ENCODE measurements at places on chromosomes 13 and 19.

DNA sequence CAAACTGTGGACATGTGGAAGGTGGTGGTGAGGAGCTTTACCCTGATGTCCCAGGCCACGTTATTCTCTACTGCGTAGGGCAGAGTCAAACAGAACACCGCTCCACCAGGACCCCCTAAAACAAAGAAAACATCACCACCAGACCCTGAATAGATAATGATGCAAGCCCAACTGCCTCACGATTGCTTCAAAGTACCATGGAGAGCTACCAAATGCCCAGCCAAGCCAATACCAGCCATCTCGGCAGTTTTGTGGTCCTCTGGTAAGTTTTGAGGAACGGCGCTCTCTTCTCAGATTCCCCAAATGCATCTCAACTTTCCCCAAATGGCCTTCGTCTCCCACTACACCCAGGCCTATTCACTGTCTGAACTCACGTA, 5.6 kb downstream of the RANBP3 start:
- DNase-seq = no peak

GRCh38 chr13:34044041-34044440, 226.1 kb downstream of the RFC3 start:
- DNase-seq = peak; percentile 9

GRCh38 chr13:111344471-111345191, 24.2 kb downstream of the TEX29 start:
- no peak for DNase-seq

GRCh38 chr13:21670006-21670882, 629 bp upstream of the FGF9 start:
- peak; percentile 82 for DNase-seq

DNA sequence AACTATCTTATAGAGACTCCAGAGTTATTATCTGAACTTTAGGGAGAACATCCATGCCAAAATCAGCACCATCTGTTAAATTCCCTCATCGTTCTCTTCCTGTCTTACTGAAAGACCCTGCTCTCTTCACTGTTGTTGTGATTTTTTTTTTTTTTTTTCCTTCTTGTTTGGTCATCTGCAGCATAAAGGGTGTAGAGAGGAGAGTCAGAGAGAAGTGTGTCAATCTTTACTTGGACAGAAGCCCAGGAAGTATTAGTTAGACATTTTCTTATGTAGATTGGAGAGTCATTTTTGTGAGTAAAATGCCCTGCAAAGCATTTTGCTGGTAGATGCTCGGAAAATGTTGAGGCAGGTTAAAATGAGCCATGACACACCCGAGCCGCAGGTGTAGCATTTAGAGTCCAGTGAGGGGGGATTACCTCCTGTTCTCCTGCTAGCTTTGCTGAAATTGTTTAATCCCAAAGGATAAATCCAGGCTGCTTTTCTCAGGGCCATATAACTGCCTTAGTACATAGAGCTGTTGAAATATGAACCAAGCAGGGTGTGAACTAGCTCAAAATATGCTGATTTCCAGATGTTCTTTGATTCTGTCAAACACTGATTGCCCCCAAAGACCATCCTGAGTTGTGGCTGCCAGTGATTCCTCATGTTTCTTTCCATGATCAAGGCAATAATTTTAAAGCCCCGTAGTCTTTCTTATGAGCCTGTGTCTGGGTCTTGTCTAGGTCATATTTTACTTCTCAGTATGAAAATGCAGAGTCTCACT, 143.5 kb downstream of the DCT start:
- no peak for DNase-seq

DNA sequence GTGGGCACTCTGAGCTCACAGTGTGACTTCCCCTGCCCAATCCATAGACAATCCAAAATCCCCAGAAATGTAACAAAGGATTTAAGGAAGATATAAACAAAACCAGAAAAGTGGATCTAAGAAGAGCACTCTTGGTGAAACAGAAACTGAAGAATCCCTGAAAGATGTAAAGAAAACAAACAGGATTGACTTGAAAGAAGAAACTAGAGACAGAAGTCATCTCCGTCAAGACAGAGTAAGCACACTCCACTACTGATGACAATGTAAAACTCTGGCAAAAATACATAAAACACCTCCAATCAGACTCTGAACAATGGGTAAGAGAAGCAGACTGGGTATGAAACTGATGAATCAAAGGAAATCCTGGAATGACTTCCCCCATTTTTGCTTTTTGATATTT, 13.5 kb downstream of the TUBGCP3 start:
- DNase-seq = no peak

- no peak for DNase-seq
Observed at GRCh38 chr19:47601180-47601904, 7.6 kb upstream of the BICRA start.

DNA sequence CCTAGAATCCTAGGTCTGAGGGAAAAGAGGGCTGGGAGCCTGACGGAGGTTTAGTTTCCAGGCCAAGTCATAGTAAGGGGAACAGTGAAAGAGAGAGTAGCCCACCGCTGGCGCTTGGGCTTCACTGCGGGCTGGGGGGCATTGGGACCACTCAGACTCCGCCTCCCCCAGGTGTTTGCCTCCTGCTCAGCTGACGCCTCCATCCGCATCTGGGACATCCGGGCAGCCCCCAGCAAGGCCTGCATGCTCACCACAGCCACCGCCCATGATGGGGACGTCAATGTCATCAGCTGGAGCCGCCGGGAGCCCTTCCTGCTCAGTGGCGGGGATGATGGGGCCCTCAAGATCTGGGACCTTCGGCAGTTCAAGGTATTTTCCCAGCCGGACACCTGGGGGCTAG, 4.5 kb upstream of the KCNJ14 start:
- no peak for DNase-seq

- peak; percentile 95 for DNase-seq
Observed at GRCh38 chr13:110869805-110870706, 44.8 kb downstream of the ANKRD10 start.

GRCh38 chr13:75838366-75839005, 202.4 kb downstream of the LMO7 start:
- no peak for DNase-seq

DNA sequence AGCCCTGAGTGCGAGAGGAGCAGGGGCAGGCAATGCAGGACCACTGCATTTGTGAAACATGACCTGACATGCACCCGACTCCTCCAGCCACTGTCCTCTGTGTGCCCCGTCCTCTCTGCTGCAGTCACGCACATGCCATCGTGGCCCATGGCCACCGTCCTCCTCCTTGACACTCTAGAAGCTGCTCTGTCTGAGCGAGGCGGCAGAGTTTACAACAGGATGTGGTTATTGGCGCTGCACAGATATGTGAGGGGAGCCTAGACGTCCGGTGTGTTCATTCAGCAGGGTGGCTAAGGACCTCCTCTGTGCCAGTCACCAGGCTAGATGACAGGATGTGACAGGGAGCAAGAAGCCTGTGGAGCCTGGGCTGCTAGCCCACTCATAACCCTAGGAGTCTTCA, 277.8 kb downstream of the FOXO1 start:
- DNase-seq = no peak

GRCh38 chr13:93180356-93180969, 46.1 kb upstream of the GPC6 start:
- DNase-seq = peak; percentile 29

DNA sequence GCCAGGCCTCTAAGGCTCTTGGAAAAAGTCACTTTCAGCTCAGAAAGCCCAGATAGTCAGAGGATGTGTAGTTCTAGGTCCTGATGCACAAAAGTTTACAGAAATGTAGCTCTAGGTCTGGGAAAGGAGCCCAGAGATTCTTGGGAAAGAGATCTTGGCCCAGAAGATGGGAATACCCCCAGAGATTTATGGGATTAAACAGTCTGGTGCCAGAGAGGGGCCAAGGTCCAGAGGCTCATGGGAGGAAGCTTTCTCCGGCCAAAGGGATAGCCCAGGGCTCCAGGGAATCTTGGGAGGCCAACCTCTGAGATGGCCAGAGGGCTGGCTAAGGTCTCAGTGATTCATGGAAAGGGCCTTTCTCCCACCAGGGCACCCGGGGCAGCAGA, 15.2 kb downstream of the BCAT2 start:
- DNase-seq = peak; percentile 36

DNA sequence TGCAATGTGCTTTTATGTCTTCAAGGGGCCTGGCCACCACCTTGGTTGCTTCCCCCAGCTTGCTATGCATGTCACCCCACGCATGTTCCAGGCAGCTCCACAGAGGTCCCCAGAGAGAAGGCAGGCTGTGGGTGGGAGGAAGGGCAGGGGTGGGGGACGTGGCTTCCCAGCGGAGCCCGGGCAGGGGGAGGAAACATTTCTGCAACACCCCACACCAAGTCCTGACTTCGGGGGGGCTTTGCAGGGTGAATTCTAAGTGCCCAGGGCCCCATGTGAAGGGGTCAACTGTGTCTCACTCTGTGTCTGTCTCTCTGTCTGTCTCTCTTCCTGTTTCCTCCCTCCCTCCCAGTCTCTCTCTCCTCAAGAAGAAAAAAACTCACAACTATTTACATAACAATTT, 39.6 kb downstream of the LTBP4 start:
- no peak for DNase-seq

DNA sequence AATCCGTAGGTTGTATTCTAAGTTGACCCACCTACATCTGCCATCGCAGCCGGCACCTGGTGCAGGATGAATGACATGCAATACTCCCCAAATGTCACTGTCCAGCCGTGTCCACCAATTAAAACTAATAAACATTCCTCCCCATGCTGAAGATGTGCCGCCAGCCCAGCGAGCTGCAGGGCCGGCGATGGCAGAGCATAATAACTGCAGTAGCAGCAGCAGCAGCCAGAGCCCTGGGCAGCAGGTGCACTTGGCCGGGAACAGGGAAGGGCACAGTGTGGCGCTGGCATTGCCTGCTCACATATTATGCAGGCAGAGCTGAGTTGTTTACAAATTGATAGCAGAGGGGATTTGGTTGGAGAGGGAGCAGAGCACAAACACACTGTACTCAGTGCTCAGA, 754.9 kb downstream of the OLFM4 start:
- no peak for DNase-seq

DNA sequence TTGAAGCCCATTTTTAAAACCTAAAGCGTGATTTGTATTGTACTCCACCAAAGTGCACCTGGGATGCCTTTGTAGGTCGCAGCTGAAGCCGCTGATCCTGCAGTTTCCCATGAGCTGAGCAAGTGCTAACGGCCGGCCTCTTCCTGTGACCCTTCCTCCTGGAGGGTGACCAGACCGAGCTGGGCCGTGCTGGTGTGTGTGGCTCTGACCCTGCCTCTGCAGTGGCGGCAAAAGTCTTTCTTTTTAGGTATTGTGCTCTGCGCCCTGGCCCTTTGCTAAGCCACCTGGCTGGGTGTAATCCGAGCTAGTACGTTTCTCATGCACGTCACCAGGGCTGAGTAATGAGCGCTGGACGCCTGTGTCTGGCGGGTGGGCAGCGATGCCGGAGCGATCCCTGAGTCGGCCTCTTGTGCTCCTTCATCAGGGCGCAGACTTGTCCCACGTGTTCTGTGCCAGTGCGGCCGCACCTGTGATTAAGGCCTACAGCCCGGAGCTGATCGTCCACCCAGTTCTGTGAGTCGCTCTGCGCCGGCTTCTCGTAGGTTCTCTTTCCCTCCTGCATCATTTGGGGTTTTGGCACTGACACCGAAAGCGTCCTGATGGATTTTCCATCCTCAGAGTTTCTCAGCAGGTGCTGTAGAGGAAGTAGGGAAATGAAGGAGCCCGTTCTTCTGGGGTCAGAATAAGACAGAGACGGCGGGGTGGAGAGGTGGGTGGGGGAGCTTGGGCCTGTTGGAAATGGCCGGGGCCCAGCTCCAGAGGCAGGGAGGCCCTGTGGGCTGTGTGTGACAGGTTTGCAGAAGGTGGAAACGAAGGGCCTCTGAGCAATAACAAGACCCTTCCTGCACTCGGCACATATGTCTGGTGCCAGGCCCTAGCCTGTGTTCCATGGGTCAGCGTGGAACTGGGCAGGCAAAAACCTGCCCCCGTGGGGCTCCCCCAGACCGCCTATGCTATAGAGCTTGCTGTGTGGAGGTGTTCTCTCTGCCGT, 9.7 kb downstream of the NAXD start:
- no peak for DNase-seq

- no peak for DNase-seq
Observed at GRCh38 chr13:56659041-56659471, 481.7 kb upstream of the PRR20A start.

DNA sequence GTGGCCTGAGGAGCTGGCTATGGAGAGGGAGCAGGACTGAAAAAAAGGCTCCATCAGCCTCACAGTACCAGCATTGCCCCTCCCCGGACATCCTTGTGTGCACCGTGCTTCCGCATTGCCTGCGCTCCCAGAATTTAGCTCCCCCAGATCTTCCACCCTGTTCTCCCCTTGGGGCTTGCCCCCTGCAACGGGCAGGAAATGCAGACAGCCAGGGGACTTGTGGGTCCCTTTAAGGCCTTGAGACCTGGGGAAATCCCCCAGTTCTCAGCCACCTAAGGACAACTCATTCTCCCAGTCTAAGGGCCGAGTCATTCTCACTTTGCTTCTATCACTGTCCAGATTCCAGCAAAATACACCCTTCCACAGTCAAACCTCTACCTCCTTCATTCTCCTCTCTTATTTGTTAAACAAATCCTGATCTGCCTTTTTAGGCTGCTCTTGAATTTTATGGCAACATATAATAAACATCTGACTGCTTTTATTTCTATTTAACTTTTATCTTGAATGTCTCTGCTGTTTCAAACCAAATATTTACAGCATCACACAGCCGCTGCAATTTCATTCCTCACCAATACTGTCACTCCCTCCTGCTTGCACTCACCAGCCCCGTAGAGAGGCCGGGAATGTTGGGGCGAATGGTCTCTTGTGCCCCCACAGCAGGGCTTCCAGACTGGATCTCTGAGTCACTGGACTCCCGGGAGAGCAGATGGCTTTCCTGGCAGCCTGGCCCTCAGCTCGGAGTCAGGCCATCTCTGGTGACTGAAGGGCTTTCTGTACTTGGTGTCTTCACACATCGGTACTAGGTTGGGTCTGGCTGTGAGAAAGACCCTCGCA, 221.9 kb downstream of the TSHZ3 start:
- DNase-seq = peak; percentile 90

- no peak for DNase-seq
Observed at GRCh38 chr13:29689548-29689947, 94.1 kb upstream of the SLC7A1 start.

GRCh38 chr13:112651750-112652511, 37.9 kb upstream of the ATP11A start:
- no peak for DNase-seq

- DNase-seq = no peak
Observed at GRCh38 chr13:104085611-104086010, 1019.4 kb upstream of the SLC10A2 start.

DNA sequence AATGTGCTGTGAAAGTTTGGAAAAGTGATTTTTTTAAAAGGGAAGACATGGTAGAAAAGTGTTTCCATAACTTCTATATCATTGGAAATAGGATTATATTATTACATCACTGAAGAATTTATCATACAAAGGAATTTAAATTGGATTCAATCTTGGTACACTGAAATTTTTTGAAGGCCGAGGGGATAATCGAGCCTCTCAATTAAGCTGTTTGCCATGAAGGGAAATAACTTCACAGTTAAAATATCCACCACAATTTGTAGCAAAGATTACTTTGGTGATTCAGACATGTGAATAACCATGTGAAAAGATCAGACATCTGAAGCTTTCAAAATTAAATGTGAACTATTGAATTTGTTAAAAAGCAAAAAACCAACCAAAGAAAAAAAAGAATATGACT, 215.3 kb downstream of the KLF5 start:
- peak; percentile 34 for DNase-seq

- no peak for DNase-seq
Observed at GRCh38 chr13:78054157-78054556, 135.5 kb upstream of the EDNRB start.

All from GM03348 (cell line).